ENCODE measurements at places on chromosomes 11 and 22. TPM values are rescaled to one million over a fixed set of nuclear protein-coding genes. Genes with fewer than 3 reads are reported as not detected.

MS4A3 gene
- total RNA-seq: not detected

NFAM1 gene
- total RNA-seq: not detected

APOBEC3B gene
- total RNA-seq: 0.41 TPM

GRCh38 chr22:50531962-50532674 lies 2.3 kb upstream of the TYMP start:
- no peak for DNase-seq

DNA sequence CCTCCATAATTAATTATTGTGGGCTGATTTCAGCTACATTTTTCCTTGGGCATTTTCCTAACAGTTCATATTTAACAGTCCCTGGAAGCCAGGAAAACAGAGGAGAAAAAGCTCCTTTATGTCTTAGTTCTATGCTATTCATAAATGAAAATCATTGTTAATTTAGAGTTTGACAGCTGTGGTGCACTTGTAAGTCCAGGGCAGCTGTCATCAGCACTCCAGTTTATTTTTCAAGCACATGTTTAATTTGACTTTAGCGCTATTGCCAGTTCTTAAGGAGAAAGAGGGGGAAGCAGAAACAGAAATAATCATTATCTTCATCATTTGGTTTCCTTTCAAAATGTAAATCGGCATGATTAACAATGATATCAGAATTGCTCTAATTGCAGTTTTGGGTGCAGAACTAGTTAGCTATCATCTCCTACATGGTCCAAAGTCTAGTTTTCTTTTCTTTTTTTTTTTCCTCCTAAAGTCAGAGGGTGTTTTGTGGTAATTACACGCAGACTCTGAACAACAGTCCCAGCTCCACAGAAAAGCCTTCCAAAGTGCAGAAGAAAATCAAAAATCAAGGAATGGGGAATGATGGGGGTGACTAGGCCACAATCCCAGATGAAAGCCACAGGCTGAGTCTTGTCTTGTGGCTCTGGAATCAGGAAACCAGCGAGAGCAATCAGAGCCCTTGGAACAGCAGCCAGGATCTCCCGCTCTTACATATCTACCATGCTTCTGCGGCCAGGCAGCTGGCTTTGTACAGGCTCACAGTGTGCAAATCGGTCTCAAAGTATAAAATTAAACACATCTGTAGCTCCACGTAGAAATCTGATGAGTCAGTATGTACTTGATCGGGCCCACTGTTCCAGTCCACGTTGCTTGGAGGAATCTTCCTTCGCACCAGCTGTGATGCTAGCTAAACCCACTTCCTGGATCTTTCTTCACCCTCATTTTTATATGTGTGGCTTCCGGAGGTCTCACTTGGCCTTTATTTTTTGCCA lies 91.9 kb downstream of the SPON1 start:
- DNase-seq: no peak

All from foreskin keratinocyte (primary cell).